ENCODE measurements at places on chromosomes 4 and X. TPM values are rescaled to one million over a fixed set of nuclear protein-coding genes. Genes with fewer than 3 reads are reported as not detected.
A peak's percentile ranks its signal among the peaks of the same experiment; 100 is the strongest.

- no peak for DNase-seq
These were observed 247.8 kb downstream of the TEX13A start for GRCh38 chrX:104972737-104973136.

The FGFBP2 gene
- polyA plus RNA-seq: 0.61 TPM

- no peak for DNase-seq
These were observed 1927.1 kb upstream of the PCDH7 start for GRCh38 chr4:28792917-28793597.

- no peak for DNase-seq
These were observed 139.8 kb downstream of the CDS1 start for GRCh38 chr4:84722720-84723119.

DNA sequence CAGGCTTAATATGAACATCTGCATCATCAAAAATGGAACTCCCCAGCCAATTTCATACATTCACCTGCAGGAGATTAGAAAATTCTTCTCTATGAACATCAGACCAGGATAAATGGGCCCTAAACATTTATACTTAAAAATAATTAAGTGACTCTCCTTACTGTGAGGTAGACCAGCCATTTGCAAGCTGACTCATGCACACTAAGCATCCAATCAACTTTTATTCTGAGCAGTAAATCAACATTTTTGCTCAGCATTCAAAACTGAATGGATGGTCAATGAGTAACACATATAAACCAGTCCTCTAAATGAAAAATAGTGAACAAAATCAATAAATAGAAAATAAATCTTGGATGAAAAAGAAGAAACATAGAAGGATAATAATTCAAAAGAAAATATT, 19.9 kb upstream of the PCDH10 start:
- no peak for DNase-seq

DNA sequence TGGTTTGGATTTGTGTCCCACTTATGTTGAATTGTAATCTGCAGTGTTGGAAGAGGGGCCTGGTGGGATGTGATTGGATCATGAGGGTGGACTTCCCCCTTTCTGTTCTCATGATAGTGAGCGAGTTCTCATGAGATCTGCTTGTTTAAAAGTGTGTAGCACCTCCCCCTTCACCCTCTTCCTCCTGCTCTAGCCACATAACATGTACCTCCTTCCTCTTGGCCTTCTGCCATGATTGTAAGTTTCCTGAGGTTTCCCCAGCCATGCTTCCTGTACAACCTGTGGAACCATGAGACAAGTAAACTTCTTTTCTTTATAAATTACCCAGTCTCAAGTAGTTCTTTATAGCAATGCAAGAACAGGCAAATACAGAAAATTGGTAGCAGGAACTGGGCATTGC, 138.7 kb downstream of the INPP4B start:
- DNase-seq: no peak

The DMRTC1 gene
- polyA plus RNA-seq: 0.20 TPM

GRCh38 chr4:12729384-12729783, 754.8 kb downstream of the RAB28 start:
- no peak for DNase-seq

GRCh38 chrX:78116766-78117165, 12.7 kb downstream of the PGK1 start:
- DNase-seq: no peak

GRCh38 chrX:9983441-9983840, 16.3 kb downstream of the CLDN34 start:
- no peak for DNase-seq

DNA sequence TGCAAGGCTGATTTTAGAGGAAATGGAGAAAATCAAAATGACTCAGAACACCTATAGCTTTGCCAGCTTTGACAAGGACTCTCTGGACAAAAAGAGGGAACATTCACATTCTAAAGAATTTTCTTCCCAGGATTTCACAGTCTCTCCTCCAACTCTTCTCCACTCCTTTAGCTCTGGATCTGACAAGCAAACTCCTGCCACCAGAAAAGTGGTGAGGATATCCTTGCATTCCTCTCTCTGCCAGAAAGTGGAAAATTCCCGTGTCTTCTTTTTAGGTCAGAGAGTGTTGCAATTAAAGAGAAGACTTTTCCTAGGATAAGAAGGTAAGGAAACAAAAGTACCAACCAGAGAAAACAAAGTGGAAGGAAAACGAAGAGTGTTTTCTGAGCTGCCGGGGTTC, 16.1 kb upstream of the PDGFRA start:
- no peak for DNase-seq

The QRFPR gene
- not detected for polyA plus RNA-seq

The NDST3 gene
- polyA plus RNA-seq: not detected

DNA sequence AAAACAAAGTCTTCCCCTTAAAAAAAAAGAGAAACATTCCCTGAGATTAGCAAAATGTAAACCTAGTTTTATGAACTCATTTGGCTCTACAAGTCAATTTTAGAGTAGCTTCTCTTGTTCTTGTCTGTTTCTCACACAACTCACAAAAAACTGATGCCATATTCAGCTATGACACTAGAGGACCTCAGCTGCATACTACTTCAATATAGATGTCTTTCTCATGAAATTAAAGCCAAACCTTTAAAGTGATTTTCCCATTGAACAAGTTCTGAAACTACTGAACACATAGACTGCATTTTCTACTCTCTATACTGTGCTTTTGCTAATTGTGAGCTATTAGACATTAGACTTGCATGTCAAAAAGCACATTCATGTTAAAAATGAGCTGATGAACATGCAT, 49.8 kb downstream of the TBCK start:
- no peak for DNase-seq

- DNase-seq: no peak
These were observed 86.3 kb downstream of the CDS1 start for GRCh38 chr4:84669201-84669600.

- DNase-seq: peak; percentile 39
These were observed 691 bp downstream of the SCARB2 start for GRCh38 chr4:76212851-76213414.

The KCNE5 gene
- polyA plus RNA-seq: not detected

- DNase-seq: no peak
These were observed 137.8 kb downstream of the ANTXR2 start for GRCh38 chr4:79935274-79935673.

DNA sequence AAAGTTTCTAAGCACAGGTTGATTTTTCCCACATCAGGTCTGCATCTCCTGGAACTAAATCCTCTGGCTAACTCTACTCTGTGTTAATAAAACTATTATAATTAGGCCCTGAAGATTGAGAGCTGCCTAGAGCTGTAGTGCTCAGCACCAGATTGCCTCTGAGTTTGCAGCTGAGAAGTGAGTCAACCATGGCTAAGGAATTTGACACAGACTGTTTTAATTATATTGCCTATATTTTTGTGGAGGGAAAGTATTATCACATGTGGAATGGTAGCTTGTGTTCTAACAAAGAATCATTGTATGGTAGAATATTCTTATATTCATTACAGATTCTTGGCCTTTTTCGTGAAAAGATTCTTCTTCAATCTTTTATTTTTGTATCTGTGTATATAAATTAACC, 1907.6 kb upstream of the TENM3 start:
- DNase-seq: no peak

The RADX gene
- 6.5 TPM for polyA plus RNA-seq

DNA sequence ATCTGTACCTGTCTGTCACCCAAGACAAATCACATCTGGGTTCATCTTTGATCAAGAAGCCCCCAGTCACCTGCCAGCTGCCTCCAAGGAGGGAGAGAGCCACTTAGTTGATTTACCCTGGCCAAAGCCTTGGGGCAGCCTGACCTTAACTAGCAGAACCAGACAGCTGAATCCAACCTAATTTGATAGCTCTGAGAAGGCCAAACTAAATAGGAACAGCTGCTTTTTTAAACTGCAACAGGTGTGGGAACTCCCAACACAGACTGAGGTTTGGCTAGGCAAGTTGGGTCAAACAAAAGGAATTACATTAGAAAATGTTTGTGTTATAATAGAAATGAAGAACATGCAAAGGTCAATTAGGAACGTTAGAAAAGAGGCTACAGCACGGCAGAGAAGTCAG, 375.7 kb downstream of the NLGN4X start:
- no peak for DNase-seq

The DDIT4L gene
- polyA plus RNA-seq: not detected
